ENCODE measurements at places on chromosomes 16 and 17.

DNA sequence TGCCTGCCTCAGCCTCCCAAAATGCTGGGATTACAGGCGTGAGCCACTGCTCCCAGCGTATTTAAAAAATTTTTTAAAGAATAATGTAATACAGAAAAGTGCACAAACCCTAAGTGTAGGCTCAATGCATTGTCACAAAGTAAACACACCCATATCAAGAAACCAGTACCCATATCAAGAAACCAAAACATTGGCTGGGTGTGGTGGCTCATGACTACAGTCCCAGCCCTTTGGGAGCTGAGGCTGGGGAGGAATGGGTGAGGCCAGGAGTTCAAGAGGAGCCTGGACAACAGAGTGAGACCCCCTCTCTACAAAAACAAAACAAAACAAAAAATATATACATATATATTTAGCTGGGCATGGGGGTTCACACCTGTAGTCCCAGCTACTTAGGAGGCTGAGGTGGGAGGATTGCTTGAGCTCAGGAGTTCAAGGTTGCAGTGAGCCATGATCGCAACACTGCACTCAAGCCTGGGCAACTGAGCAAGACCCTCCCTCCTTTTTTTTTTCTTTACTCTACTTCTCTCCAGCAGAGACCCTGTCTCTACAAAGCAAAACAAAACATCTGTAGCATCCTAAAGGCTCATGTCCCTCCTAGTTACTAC is 9.3 kb upstream of the PRR14 start:
- no peak for DNase-seq

DNA sequence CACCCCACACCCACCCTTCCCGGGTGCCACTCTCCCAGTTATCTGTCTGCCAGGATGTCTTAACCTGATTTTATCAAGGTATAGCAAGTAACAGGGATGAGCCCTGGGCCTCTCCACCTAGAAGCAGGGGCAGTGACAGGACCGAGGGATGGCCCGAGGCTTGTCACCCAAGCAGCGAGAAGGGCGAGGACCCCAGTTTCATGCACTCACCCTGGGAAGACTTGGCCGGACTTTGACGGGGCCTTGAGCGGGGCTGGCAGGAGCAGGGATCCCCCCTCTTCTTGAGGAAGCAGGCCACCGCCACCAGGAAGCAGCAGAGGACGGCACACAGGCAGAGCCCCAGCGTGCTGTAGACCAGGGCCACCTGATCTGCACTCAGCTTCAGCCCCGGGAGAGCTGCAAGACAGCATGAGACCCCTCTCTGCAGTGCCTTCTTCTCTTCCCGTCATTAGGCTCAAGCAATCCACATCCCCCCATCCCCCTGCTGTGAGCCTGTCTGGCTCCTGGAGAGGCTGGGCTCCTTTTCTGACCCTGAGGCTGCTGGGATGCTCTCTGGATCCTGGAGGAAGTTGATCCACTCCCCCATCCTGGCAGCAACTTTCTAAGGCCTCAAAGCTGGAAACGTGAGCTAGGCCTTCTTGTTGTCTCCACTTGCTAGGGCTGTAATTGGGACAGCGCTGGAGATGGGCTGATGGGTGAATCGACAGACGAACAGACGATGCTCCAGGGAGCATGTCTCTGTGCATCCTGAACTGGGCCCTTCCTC is 31.6 kb downstream of the TNFRSF13B start:
- DNase-seq, result no peak

GRCh38 chr16:66481943-66482390 is 54.9 kb downstream of the BEAN1 start:
- DNase-seq, result no peak

- no peak for DNase-seq
Measured at GRCh38 chr17:72486806-72487205, 366.0 kb downstream of the SOX9 start.

- no peak for DNase-seq
Measured at GRCh38 chr17:41383690-41384089, 1.6 kb upstream of the KRT34 start.

DNA sequence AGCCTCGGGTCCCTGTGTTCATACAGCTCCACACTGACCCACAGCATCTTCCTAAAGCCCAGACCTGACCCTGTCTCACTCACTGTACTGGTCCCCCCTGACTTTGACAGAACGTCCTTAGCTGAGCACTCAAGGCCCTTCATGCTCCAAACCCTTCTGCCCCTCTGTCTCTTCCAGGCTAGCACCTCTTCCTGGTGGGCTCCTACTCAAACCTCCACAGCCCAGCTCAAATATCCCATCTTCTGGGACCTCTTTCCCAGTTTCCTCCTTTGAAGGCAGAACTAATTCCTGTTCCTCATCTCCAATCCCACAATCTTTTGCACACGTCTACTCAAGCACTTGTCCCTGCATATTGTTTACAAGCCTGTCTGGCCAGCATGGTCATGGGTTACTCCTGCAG is 8.8 kb downstream of the GRIN2C start:
- no peak for DNase-seq

DNA sequence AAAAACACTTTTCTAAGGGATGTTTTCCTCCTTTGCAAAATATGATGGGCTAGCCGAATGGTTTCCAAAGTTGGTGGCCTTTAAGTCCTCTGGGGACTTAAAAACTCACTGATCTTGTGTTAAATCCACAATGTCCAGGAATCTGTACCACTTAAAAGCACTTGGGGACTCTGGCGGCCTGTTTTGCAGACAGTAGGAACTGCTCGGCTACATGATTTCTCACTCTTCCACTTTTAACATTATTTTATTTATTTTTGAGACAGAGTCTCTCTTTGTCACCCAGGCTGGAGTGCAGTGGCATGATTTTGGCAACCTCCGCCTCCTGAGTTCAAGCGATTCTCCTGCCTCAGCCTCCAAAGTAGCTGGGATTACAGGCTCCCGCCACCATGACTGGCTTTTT is 9.1 kb upstream of the MSI2 start:
- no peak for DNase-seq

GRCh38 chr16:18041864-18042834 is 294.4 kb downstream of the NPIPA8 start:
- no peak for DNase-seq

- peak; percentile 11 for DNase-seq
Measured at GRCh38 chr16:20675488-20676267, 21.8 kb downstream of the ACSM1 start.

DNA sequence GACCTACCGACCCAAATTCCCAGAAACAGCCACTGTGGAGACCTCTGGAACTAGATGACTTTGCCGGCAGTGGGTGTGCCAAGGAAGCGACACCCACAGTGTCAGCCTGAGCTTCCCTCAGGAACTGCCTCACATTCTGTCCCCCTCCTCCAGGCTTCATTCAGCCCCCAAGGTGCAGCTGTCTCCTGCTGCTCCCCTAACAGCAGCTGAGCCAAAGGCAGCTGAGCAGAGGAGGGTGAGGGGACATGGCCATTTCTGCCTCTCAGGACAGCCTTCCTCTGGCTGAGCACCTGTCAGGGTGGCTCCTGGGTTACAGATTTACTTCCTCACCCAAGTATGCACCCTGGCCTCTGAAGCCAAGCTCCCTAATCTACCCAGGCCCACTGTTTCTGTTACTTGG is 22.1 kb upstream of the MTMR4 start:
- DNase-seq, result no peak

All from activated CD4-positive, alpha-beta T cell treated with anti-CD3 and anti-CD28 coated beads, Interleukin-2, amount 50 U/mL, for 48 hours (primary cell).